ENCODE measurements at places on chromosomes 3 and 15.

GRCh38 chr15:45088801-45089711, 24.9 kb downstream of the DUOX2 start:
- DNase-seq, result no peak

DNA sequence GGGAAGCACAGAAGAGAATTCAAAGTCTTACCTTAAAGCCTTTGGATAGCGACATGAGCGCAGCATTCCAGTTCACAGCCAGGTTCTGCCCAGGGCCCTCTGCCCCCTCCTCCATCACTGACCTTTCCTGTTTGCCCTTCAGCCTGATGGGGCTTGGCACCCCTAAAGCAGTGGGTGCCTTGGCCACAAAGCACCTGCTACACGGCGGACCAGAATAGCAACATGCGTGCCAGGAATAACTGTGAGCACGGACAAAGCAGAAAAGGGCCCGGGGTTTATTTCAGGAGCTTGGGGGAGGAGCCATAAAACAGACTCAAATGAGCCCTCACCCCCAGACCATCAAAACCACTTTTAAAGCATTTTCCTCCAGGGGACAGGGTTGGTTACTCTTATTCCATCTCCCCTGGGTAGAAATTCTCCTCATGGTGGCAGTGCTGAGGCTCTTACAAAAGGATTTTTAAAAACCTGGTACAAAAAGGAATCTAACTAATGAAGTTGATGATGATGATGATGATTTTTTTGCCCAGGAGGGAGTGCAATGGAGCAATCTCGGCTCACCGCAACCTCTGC, 135.4 kb downstream of the KLF13 start:
- no peak for DNase-seq

GRCh38 chr15:98611808-98612207, 36.5 kb upstream of the IGF1R start:
- no peak for DNase-seq

DNA sequence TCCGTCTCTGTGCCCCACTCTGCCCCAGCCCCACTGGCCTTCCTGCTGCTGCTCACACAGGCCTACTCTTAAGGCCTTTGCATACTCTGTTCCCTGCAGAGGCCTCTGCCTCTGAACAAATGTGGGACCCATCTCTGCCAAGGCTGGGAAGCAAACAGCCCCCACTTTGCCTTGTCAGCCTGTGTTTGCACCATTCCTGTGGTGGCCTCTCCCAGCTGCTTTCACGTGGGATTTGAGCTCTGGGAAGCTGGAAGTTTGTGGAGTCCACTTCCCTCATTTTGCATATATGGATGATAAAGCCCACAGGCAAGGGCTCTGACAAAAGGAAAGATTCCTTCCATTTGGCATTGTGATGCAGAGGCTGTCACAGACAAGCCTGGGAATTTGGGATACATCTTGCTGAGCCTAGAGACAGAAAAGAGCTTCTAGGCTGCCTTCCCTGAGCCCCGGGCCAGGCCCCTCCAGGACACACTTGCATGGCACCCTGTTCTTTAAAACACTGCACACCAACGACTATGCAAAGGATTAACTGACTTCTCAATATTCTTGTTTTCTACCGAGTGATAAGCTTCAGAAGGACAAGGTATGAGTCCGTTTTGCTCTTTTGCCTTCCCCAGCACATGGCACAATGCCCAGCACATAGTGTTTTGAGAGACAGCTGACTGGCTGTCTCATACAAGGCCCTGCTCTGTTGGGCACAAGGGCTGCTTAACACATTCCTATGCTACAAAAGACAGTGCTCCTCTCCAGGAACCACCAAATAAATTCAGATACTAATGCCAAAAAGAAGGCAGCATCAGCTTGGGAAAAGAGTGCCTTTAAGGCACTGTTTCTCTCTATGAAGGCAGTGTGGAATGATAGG, 120.7 kb upstream of the TOPAZ1 start:
- no peak for DNase-seq

- DNase-seq, result no peak
Measured at GRCh38 chr3:81716870-81717509, 44.5 kb downstream of the GBE1 start.

DNA sequence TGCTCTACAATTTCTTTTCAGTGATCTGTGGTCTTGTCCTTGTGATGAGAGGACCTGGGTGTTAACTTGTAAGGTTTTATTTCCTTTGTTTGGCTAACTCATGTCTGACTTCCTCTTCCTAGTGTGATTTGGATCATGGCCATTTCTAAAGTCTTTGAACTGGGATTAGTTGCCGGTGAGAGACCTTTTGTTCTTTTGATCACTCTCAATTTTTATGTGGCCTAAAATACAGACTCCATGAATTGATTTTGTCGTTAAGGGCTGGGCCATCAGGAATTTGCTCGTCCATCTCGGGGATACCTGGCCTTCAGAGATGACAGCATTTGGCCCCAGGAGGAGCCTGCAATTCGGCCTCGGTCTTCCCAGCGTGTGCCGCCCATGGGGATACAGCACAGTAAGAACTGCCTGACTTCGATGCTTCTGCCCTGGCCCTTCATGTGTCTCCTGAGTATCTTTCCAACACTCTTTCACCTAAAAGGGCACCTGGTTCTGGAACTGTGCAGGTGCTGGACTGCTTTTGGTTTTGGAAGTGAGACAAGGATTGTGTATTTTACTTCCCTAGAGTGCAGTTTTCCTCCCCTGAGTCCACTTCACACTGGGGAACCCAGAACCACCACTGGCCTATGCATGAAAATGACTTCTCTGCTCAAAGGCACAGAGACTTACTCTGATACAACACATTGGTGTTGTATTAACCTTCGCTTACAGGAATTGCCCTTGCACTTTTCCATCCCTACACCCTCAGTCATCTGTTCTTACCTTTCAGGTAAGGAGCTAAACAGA, 13.1 kb upstream of the LRRC2 start:
- DNase-seq, result no peak

GRCh38 chr3:186496635-186497034, 47.5 kb downstream of the CRYGS start:
- DNase-seq, result no peak

DNA sequence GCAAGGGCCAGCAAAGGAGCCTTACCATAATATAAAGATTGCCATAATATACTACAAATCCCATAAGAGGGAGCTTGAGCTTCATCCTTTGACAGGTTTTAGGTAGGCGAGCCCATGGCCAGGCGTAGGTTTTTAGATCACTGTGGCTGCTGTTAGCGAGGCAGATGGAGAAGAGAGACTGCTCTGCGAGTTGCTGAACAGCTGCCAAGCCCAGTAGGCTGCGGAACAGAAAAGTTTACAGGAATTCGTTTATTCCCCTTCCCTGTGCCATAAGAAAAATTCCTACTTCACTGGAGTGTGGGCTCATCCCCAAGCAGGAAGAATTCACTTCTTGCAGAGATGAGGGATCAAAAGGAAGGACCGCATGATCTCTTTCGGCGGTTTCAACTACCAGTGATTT, 30.5 kb downstream of the TMED3 start:
- no peak for DNase-seq

DNA sequence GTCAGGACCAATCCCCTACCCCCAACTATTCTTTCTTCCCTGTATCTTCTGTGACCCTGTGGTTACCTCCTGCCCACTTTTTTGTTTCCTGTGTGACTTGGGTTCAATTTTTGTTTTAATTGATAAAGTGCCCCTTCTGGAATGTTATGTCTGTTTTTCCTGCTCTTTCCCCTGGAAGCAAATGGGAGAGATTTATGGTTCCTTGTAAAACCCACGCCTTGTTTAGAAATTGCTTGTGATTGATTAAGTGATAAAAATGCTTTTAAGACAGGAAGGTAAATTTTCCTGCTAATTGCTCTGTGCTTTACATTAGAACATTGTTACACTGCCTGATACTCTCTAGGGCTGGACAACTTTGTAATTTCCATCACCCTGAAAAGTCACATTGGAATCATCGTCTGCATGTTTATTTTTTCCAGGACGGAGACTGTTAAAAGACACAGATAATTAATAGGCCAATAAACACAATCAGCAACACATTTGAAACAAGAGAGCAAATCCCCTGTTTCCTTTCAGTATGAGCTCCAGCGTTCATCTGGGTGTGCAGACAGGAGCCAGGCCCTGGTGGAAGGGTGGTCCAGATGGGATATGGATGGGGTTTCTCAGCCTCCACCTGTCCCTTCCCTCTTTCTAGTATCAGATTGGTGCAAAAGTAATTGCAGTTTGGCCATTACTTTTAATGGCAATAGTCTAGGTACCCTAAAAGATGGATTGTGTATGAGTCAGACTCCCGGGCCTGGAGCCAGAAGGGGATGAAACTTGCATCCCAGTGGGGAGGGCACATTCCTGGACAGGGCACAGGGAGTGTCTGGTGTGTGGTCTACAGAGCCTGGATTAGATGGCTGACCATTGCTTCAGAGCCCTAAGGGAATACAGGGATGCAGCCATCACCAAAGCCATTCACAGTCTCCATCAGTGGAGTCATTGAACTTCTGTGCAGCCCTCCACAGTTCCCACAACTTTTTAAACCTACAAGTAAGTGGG, 58.1 kb upstream of the AGBL1 start:
- DNase-seq, result no peak

GRCh38 chr3:109545746-109546145, 208.4 kb upstream of the DPPA4 start:
- no peak for DNase-seq

DNA sequence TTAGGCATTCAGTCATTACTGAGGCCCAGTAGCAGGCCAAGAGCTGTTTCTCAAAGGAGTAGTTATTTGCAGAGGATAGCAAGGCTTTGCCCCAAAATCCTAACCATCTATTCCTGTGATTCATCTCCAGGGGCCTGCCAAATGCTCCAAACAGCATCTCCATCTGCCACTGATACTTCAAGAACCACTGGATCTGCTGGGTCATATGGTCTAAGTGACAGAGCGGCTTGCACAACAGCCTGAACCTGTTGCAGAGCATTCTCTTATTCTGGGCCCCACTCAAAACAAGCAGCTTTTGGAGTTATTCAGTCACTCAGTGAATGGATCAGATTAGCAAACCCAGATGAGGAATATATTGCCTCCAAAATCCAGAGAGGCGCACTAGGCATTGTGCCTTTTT, 68.8 kb upstream of the ALDH1A3 start:
- DNase-seq, result no peak

DNA sequence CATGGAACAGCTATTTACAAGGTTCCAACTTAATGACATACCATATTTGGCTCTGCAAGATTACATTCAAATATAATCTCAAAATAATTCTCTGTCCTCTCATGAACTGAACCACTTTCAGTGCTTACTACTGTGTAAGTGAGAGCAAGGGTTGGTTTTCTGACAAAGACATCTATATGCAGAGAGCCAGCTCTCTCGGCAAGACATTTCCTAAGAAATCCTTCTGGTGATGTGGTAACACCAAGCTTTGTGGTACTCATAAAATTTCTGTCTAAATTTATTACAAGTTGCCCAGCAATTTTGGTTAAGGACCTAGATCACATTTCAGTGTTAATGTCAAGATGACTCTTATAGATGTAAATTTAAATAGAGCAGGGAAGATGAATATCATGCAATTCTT, 184.9 kb downstream of the GAP43 start:
- DNase-seq, result no peak

GRCh38 chr3:116005404-116005803, 382.1 kb downstream of the GAP43 start:
- DNase-seq, result no peak

GRCh38 chr3:18344306-18345014, 80.7 kb downstream of the SATB1 start:
- no peak for DNase-seq

GRCh38 chr3:136343873-136344555, 93.9 kb downstream of the PCCB start:
- DNase-seq, result no peak

DNA sequence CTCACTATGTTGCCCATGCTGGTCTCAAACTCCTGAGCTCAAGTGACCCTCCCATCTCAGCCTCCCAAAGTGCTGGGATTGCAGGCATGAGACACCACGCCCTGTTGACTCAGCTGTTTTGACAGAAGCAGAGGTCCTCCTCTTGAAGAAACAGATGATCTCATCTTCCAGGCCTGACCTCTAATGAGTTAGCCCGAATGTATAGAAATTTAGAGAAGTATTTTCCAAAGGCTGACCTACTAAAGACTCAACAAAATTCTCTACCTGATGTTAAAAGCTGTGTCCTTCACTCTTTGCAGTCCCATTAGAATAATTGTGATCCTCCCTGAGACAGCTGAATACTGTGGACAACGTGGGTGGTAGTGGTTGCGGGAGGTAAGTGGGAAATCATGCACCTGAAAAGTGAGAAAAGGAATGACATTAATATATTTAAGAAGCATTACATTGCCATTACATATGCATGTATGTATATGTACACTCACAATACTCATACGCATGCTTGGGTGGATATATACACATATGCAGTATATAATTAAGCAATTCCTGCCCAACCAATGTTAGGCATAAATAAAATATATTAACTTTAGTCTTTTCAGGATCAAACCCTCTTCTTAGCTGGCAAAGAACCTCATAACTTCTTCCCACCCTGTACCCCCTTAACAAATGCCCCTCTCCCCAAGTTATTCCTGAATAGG, 204.6 kb upstream of the NR2F2 start:
- no peak for DNase-seq

- no peak for DNase-seq
Measured at GRCh38 chr3:190302212-190302867, 19.9 kb downstream of the CLDN1 start.

DNA sequence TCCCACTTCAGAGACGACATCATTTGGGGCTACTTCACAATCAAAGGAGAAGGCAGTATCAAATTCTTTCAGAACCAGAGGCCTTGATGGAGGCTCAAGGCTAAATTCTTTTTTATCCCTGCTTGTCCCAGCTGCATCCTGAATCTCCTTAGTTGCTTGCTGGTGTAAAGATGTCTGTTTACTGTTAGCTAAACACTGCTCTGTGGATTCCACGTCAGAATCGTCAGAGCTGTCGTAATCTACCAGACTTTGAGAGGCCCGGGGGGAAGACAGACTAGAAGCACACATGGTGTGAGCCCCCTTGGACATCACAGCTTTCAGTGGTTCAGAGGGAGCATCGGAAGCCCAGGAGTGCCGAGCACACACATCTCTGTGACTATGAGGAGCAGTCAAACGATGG, 32.6 kb downstream of the LINS1 start:
- DNase-seq, result no peak

DNA sequence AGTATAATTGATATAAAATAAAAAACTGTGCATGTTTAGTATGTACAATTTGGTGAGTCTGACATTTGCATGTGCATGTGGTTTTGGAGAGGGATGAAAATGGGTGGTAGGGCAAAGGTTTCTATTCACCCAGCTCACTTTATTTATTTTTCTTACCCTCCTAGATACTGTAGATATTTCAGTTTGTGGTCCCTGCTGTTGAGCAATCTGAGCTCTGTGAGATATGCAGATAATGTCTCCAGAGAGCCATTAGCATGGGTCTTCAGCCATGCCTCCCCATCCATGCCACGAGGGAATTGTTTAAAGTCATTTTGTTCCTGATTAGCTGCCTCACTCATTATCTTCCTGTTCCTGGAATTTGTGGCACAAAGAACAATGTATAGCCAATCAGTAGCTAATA, 44.4 kb upstream of the B3GALNT1 start:
- DNase-seq, result no peak

Measured in T-cell (primary cell).